ENCODE measurements at places on chromosomes 4 and X. TPM values are rescaled to one million over a fixed set of nuclear protein-coding genes. Genes with fewer than 3 reads are reported as not detected.
A peak's percentile ranks its signal among the peaks of the same experiment; 100 is the strongest.

PGAM4 gene
- not detected for total RNA-seq

ADGRG4 gene
- total RNA-seq, result not detected

TECRL gene
- total RNA-seq, result not detected

RHOXF2B gene
- not detected for total RNA-seq

F8A2 gene
- not detected for total RNA-seq

FAM133A gene
- not detected for total RNA-seq

GRIA2 gene
- total RNA-seq, result not detected

DACH2 gene
- not detected for total RNA-seq

DNA sequence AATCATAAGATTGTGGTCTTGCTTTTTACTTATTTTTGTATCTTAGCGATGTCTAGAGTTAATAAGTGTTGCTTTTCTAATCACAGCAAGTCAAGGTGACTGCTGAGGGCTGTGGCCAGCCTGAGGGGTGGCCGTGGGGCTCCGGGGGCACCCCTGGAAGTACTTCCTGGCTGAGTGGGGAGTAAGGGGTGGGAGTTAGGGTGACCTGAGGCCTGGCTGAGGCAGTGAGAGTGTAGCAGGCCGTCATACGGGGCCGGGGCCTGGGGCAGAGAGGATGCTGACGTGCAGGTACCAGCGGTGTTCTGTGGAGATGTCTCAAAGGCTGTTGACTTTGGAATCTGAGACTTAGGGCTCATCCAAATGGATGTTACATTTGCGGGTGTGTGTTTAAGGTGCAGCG lies 29.3 kb downstream of the PIGG start:
- no peak for DNase-seq

DNA sequence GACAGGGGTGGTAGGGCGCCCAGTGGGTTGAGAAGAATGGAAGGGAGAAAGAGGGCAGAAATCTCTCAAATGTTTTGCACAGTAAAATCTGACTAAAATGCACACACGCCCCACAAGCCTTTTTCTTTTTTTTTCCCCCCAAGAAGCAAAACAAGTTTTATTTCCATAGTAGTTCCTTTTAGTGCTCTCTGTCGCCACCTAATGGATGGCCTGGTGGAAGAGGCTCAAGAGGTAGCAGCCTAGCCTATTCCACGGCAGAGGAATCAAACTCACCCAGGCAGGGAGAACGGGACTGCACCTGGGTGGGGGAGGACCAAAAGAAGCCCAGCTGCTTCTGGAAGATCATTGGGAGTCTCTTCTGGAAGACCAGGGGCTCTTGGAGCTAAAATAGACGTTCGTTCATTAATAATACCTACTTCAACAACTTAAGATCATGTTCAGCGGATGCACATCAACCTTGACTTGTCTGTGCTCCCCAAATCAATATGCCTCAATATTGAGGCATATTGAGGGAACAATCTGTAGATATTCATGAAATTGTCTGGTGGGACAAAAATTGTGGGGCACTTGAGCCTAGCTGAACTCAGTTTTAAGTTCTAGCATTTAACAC lies 31.6 kb upstream of the IRAK1 start:
- DNase-seq, result peak; percentile 65

GRCh38 chr4:174427571-174428140 lies 94.6 kb downstream of the HPGD start:
- no peak for DNase-seq

DNA sequence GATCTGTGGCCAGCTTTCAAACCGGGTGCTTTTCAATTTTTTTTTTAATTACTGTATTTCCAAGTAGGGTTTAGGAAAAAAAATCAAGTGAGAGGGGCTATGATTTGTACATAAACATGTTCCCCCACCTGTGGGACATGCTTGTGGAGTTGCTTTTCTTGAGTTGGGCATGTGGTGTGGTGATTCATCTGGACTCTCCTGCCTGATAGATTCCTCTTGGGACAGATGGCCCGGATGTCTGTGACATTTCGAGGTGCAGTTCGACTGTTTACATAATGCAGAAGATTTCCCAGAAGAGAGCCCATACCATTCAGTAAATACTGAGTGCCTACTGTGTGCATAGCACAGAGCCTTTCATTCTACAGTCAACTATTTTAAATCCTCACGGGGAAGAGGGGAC lies 49.9 kb downstream of the DOCK11 start:
- DNase-seq, result no peak

GRCh38 chr4:20403290-20403689 lies 151.6 kb downstream of the SLIT2 start:
- DNase-seq, result no peak

DNA sequence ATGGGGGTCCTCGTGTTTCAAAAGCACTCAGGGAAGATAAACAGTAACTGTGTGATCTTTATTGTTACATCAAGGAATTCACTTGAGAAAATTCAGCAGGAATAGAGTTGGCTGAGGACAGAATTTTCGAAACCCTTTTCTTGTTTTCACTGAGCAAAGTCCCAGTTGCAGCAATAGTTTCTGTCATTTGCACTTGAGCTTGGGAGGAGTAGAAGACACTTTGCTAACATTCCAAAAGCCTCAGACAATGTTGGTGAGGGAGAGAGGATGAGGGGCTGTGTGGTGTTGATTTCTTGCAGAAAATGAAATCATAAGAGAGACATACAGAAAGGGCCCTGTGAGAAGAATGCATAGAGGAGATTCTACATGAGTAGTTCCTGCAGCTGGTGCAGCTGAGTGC lies 151.9 kb upstream of the DIPK2B start:
- no peak for DNase-seq

DNA sequence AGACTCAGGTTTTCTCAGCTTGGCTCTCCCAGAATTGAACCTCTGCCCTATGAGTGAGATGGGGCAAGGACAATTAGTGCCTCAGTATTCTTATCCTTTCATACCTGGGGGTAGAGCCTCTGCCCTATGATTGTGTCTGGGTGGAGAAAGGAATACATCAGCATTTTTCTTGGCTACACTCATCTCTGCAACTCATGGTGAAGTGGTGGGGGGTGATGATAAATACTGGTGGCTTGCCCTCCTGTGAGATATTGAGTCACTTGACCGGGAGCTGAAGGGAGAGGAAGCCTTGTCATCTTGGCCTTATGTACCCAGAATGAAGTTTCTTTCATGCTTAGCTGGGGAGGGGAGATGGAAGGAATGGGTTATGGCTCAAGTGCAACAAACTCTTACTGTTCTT lies 71.3 kb upstream of the ENOX2 start:
- no peak for DNase-seq

DNA sequence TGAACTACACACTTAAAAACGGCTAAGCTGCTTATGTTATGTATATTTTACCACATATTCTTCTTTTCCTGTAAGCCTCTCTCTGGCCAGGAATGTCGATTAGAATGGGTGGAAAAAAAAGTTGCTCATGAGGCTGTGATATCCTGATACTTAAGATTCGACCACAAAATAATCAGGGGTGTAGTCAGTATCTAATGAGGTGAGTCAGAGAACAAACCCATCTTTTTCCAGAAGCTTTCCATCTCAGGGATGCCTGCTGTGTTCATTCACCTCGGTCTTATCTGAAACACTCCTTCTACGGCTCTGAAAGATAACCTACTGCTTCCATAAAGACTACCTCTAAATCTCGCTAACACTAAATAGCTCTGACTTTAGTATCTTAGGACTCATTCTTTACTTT lies 142.7 kb upstream of the MAP3K15 start:
- DNase-seq, result no peak
